ENCODE measurements at places on chromosomes 2 and 18. TPM values are rescaled to one million over a fixed set of nuclear protein-coding genes. Genes with fewer than 3 reads are reported as not detected.

The TSPYL6 gene
- total RNA-seq = 0.08 TPM

The C1GALT1C1L gene
- 1.2 TPM for total RNA-seq

DNA sequence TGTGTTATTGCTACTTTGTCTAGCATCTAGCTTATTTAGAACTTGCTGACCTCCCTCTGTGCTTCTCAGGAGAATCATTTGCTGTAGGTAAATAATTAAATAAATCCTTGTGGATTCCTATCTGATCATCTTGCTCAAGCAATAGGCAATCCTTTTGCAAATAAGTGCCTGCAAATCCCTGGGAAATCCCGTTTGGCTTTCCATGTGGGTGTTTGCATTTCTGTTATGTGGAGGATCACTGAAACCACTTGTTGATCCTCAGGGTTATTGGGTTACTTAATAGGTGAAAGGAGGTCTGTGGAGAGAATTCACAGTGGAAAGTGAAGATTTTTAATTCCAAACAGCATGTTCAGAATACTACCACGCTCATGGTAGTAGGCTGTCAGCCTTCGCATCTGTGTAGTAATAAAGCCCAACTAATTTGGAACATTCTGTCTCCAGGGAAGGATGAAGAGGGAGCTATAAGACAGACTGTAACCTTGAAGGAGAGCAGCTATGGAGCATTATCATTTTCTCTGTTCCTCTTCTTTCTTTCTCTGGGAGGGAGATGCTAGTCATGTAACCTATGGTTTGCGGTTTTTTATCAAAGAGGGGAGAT is 72.5 kb downstream of the GULP1 start:
- no peaks in the 10 kb centered on the region for H3K27me3 ChIP-seq
- H3K4me3 ChIP-seq = no peak overlapping the region
- H3K4me1 ChIP-seq = no peaks in the 10 kb centered on the region
- no peak overlapping the region for H3K27ac ChIP-seq
- H3K36me3 ChIP-seq = no peaks in the 10 kb centered on the region

DNA sequence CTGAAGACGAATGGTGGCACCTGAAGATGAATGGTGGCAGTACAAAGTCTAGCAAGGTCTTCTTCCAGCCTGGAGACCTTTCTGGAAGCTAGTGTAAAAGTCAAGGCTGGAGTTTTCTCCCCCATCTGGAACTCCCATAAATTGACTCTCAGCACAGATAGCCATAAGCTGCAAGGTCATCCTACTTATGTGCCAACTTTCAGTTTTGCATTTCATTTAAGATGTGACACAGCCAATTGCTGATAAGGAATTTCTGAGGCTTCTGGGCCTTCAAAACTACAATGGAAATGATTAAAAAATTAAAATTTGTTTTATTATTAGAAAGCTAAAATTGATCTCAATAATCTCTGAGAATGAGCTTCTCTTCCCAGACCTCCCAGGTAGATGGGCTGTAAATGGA is 10.2 kb downstream of the XDH start:
- no peaks in the 10 kb centered on the region for H3K4me1 ChIP-seq
- H3K27ac ChIP-seq = no peak overlapping the region
- no peak overlapping the region for H3K4me3 ChIP-seq
- no peaks in the 10 kb centered on the region for H3K36me3 ChIP-seq
- no peak for DNase-seq
- H3K27me3 ChIP-seq = no peaks in the 10 kb centered on the region

DNA sequence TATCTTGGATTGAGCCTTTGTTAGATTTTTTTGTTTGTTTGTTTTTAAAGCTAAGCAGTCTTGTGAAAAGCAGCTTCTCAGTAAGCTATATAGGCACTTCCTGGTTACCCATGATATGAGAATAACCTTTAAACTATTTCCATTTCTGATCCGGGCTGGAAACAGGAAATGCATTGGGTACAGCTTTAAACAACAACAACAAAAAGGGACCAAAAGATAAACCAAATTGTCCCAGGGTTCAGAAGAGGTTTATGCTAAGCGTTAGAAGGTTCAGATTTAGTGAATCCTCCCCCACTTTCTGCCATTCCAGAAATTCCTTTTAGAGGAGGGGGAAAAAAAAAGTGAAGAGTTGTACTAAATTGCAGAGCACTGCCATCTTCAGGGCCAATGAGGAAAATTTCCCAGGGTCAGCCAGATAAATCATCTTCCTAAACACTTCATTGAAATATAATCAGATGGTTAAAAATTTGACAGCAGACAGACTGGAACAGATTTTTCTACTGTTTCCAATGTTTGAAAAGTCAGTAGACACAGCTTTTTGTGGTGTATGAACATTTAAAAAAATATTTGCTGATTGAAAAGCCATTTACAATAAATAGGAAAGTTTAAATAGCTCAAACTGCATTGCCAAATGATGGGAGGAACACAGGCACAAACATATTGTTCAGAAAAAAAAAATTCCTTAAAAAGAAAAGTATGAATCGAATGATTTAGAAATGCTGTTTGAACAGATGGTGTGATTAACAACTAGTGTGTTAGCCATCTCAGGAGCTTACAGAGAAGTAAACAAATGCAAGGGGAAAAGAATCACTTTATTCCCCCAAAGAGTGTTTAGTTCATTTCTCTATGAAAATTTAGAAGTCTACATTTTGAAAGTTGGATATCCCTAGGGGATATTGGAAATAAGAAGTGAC is 189.9 kb upstream of the TANK start:
- no peaks in the 10 kb centered on the region for H3K27me3 ChIP-seq
- no peak for DNase-seq
- no peaks in the 10 kb centered on the region for H3K36me3 ChIP-seq

DNA sequence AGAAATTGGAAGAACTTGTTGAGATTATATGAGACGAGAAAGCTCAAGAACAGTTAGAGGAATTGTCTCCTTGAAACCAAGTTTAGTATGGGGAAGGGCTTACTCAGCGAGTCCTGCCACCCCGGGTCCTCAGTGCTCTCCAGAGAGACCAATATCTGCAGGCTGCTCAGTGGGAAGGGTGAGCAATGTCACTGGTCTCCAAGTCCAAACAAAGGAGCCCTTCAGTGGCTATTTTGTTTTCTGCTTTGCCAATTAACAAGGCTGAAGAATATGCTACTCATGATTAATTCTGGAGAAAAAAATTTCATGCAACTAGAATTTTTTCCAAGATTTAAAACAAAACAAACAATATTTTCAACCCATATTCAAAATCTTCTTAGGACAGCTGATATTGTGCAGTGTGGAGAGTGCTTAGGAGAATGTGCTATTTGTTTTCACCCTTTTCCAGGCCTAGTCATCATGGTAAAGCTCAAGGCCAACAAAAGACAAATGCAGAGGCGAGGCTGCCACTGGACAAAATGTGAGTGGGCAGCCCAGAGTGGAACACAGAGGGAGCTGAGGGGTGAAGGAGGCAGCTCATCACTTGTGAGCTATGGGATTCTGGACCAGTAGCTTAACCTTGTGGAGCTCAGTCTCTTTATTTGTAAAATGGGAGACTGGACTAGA is 83.8 kb upstream of the TMEM17 start:
- DNase-seq = no peak
- H3K27ac ChIP-seq = peak overlapping the region; percentile 17
- H3K27me3 ChIP-seq = no peaks in the 10 kb centered on the region
- no peak overlapping the region for H3K4me3 ChIP-seq

GRCh38 chr2:196696423-196697079 is 57.0 kb downstream of the CCDC150 start:
- H3K36me3 ChIP-seq = no peaks in the 10 kb centered on the region
- no peaks in the 10 kb centered on the region for H3K27me3 ChIP-seq
- no peaks in the 10 kb centered on the region for H3K4me1 ChIP-seq
- H3K27ac ChIP-seq = no peak overlapping the region
- H3K4me3 ChIP-seq = no peak overlapping the region
- DNase-seq = no peak

DNA sequence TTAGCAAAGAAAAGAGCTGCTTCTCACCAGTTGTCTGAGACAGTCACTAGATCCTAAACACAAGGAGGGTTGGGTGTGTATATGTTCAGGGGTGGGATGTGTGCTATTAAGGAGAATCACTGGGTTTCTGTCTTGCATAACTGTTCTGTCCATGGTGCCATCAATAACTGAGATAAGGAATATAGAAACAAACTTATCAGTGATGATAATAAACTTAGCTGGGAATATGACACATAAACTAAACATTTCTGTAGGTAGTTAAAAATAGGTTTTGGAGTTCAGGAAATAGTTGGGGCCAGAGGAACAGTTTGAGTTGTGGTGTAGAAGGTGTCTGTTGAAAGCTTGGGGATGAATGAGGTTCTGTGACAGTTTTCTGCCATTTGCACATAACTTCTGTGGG is 17.4 kb downstream of the NAPG start:
- H3K36me3 ChIP-seq = peaks cover 73% of the 10 kb centered on the region
- no peaks in the 10 kb centered on the region for H3K27me3 ChIP-seq
- H3K27ac ChIP-seq = peak overlapping the region; percentile 63
- peaks cover 43% of the 10 kb centered on the region for H3K4me1 ChIP-seq
- H3K4me3 ChIP-seq = no peak overlapping the region
